ENCODE measurements at places on chromosomes 1 and 21.

DNA sequence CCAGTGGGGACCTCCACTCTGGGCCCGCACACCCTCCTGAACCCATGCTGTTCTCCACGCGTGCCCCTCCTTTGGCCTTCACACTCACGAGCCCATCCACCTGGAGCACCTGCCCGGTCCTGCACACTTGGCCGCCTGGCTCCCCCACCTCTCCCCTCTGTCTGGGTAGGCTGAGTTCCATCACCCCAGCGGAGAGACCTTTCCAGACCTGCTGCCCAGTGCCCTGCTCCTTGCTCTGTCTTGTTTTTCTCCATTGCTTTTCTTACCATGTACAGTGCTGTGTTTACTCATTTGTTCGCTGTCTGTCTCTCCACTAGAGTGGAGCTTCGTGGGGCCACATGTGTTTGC is 351.0 kb upstream of the VAMP3 start:
- no peak for DNase-seq

DNA sequence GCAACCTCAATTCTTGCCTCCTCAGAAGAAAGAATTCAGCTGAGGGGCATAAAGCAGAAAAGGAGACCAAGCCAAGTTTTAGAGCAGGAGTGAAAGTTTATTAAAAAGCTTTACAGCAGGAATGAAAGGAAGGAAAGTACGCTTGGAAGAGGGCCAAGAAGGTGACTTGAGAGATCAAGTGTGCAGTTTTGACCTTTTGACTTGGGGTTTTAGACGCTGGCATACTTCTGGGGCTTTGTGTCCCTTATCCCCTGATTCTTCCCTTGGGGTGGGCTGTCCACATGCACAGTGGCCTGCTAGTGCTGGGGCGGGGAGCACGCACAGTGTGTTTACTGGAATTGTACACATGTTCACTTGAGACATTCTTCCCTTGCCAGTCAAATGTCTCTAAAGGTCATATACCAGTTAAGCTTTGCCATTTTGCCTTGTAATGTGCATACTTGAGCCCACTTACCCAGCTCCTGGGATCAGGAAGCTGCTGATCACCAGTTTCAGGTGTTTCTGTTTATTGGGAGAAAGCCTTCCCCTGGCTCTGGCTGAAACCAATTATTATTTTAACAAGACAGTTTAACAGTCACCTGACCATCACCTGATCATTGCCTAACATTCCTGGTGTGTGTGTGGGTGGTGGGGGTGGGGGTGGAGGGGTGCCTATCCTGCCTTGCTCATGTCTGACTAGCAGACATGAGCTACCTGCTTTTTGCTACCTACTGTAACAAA is 36.2 kb downstream of the UTP25 start:
- DNase-seq: no peak

- DNase-seq: no peak
Measured at GRCh38 chr1:109254621-109255096, 5.3 kb downstream of the CELSR2 start.

DNA sequence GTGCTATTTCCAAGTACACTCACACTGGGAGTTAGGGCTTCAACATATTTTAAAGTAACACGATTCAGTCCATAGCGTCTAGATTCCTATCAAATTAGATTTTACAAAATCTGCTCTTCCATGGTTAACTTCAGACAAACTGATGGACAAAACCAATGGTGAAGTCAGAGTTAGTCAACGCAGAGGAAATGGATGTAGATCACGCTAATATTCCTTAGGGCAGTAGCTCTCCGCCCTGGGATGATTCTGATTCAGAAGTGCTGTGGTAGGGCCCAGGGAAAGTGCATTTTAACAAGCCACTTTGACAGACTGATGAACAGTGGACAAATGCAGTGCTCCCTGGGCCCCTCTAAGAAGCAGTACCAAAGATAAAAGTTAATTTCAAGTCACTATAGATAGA is 83.2 kb downstream of the HIVEP3 start:
- no peak for DNase-seq

- no peak for DNase-seq
Measured at GRCh38 chr1:186519982-186520381, 59.1 kb upstream of the PDC start.

DNA sequence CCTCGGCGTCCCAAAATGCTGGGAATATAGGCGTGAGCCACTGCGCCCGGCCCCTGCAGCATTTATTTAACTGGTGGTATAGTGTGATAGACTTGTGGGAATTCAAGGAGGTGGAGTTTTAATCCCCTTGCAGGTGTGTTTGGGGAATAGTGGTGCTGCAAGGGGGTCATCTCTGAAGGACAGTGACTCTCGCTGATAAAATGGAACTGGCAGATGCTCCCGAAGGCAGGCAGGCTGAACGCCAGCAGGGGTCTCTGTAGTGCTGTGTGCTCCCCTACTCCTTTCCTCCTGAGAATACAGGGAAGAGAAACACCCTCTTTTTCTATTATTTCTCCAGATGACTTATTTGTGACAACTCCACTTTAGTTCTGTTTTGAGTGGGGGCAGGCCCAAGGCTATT is 4.0 kb downstream of the OSCP1 start:
- DNase-seq: no peak

GRCh38 chr1:36542962-36543515 is 60.3 kb upstream of the CSF3R start:
- DNase-seq: no peak

DNA sequence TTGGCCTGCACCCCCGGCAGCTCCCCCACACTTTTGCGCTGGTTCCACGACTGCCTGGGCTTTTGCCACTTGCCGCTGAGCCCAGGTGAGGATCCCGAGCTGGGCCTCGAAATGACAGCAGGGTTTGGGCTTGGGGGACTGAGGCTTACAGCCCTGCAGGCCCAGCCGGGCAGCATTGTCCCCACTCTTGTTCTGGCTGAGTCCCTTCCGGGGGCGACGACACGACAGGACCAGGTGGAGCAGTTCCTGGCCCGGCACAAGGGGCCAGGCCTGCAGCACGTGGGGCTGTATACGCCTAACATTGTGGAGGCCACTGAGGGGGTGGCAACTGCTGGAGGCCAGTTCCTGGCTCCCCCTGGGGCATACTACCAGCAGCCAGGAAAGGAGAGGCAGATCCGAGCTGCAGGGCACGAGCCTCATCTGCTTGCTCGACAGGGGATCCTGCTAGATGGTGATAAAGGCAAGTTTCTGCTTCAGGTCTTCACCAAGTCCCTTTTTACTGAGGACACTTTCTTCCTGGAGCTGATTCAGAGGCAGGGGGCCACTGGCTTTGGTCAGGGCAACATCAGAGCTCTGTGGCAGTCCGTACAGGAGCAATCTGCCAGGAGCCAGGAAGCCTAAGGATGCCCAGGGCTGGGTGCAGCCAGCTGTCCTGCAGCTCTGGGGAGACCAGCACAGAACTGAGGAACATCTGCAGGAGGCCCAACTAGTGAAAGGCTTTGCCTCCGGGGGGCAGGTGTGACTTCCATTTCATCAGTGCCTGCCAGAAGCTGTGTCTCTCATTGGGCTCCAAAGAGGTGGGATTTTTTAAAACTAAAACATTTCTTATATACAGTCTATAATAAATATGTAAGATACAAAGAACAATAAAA is 1.2 kb downstream of the HPDL start:
- no peak for DNase-seq

GRCh38 chr1:36847761-36848160 is 186.6 kb downstream of the GRIK3 start:
- DNase-seq: no peak

DNA sequence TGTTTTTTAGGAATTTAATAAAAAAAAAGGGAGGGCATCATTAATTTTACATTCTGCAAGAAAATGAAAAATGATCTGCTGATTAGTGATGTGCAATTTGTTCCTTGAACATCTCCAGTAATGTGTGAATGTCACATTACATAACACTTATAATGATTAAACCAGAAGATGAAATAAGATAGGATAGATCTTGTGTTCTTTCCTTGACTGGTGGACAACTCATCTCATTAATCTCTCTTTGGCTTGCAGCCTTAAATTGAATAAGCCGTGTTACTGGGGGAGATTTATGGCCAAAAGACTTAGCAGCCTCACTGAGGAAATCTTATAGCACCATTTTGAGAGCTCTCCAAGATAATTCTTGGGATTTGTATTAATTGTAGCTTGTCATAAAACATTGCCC is 217.2 kb downstream of the ST6GALNAC3 start:
- no peak for DNase-seq

DNA sequence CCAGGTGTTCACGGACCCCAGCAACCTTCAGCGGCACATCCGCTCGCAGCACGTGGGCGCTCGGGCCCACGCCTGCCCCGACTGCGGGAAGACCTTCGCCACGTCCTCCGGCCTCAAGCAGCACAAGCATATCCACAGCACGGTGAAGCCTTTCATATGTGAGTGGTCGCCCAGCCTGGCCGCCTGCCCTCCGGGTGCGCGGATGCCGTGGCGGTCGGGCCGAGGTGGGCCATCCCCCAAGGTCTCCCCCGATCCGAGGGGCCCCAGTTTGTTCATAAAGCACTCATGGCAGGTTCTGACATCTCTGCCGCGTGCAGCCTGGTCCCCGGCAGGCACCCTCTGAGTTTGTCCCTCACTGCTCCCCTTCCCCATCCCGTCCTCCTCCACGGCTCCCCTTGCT is 49.0 kb upstream of the ARHGEF16 start:
- DNase-seq: no peak

- no peak for DNase-seq
Measured at GRCh38 chr1:242522996-242523718, 1.3 kb downstream of the PLD5 start.

DNA sequence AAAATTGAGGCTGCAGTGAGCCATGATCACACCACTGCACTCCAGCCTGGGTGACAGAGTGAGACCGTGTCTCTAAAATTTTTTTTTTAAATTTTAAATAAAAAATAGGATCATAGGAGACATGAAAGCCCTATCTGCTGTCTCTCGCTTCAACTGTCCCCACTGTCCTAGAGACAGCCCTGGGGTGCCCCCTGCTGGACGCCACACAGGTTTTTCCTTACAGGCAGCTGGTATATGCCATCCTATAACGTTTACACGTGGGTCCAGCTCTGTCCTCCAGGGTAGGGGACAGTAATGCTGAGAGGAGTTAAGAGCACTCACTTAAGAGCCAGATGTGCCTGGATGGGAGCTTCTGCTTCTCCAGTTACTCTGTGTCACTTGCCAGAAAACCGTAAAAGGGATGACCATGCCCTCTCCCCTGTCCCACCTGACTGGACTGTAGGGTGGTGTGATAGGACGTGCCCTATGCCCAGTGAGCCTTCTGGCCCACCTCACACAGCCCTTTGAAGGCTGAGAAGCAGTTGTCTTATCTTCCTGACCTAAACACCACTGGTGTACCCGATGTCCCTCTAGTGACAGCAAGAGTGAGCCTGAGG is 8.5 kb downstream of the FBXO2 start:
- peak; percentile 85 for DNase-seq

DNA sequence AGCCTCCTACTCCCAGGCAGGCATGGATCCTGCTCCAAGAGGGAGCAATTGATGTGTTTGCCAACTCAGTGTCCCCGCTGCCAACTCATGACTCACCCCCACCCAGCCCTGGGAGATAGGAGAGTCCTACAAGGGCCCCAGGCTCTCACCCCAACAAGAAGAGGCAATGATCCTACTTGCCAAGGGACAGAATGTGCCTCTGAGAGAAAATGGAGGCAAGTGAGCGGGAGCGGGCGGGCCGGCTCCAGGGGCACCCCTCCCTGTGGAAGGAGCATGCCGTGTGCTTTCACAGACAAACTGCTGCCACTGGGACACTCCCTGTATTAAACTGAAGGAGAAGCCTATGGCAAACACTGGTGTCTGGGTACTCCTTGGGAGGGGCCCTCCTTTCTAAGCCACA is 16.7 kb downstream of the PKP1 start:
- no peak for DNase-seq

DNA sequence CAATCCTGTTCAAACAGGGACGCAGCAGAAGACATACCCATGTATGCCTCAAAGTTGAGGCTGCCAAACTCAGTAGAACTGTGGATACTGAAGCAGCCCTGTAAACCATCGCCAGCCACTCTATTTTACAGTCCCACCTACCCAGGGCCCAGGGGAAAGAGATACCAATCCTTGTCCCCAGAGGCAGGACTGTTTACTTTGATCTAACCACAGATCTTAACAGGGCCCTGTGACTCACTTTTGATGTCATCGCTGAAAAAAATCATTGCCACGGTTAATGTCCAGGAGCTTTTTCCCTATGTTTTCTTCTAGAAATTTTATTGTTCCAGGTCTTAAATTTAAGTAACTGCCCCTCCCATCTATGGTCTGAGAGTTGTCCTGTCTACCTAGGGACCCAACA is 538.4 kb upstream of the NCAM2 start:
- no peak for DNase-seq

DNA sequence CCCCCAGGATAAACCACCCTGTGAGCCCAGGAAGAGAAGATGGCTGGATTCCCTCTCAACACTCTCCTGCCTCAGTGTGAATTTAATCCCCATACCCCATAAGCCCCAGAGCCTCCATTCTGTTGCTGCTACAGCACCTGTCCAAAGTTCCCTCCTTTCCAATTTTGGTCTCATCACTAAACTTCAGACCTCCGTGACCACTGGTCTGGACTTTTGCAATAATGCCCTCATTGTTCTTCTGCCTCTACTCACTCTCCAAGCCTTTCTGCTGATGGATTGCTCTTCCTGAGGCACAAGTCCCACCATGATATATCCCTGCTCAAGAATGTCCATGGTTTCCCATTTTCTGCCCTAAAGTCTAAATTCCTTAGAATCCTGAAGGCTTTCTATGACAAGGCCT is 83.2 kb downstream of the CD58 start:
- DNase-seq: no peak

GRCh38 chr1:7931446-7931812 is 9.2 kb downstream of the TNFRSF9 start:
- no peak for DNase-seq

DNA sequence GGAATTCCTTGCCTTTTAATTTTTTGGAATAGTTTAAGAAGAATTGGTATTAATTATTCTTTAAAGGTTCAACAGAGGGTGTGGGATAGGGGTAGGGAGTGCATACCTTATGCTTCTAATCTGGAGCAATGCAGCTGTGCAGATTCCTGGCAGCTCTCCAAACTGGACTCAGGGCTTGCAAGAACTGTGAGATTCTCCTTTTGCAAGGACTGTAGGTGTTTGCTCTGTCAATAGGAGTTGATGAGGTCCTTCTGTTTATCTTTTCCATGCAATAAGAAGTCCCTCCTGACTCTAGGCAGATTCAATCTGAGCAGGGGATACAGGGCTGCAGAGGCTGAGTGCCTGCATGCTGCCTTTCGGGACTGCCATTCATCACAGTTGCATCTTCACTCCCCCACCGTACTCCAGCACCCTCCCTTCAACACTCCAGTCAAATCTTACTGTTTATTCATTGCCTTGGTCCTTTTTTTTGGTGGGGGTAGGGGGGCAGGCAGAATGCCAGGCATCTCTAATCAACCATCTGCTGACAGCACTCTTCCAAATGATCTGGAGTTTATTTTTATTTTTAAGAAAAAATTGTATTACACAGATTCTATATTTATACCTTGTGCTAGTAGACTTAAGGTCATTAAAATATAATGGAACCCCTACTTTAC is 122.3 kb downstream of the DISC1 start:
- no peak for DNase-seq

DNA sequence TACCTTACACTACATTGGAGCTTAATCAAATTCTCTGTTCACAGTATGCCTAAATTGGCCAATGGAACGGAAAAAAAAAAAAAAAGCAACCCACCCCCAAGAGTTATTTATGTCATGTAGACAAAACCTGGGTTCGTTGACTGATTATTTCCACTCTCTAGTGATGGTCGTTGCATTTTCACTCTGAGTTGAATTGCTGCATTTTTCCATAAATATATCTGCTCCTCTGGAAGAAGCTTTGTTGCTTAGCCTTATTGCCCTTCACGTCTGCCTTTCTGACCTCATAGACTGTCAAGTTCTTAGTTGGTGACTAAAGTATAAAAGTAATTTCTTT is 90.2 kb upstream of the RUNX1 start:
- no peak for DNase-seq
